ENCODE measurements at places on chromosomes 3 and 15.

DNA sequence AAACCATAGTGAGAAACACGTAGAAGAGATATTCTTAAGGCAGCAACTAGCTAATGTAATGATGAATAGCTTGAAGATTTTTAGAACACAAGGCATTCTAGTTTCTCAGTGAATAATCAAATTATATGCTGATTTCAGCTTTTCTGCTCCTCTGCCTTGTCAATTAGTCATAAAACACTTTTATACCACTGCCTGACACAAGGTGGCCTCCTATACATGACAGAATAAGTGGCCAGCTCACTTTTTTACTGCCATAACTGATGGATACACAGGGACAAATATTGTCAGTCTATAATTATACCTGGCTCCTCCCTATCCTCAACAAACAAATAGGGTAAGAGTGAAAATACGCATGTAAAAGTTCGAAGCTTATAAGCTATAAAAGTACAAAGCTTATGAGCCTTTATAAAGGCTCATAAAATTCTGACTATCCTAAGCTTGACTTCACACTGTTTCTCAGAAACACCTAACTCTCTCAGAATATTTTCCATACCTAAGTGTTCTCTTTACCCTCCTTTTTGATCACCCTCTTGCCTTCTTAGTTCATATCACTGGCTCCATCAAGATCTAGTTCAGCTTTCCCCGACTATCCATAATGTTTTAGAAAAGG, 81.6 kb downstream of the HERC1 start:
- no peak for DNase-seq

DNA sequence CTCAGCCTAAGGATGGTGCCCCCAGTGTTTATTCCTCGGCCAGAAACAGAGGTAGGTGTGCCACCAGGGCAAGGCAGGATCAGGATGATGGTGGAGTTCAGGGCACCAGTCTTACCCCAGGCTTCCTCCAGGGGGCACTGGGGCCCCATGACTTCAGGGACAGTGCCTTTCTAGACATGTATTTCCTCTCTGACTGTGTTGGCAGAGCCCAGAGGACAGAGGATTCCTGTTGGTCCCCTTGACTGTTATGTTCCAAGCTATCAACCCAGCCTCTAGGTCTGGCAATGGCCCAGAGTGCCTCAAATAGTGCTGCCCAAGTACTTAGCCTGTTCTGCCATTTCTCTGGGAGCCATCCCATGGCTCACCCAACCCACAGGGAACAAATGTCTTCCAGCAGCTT, 2.8 kb downstream of the HEMK1 start:
- peak; percentile 16 for DNase-seq

DNA sequence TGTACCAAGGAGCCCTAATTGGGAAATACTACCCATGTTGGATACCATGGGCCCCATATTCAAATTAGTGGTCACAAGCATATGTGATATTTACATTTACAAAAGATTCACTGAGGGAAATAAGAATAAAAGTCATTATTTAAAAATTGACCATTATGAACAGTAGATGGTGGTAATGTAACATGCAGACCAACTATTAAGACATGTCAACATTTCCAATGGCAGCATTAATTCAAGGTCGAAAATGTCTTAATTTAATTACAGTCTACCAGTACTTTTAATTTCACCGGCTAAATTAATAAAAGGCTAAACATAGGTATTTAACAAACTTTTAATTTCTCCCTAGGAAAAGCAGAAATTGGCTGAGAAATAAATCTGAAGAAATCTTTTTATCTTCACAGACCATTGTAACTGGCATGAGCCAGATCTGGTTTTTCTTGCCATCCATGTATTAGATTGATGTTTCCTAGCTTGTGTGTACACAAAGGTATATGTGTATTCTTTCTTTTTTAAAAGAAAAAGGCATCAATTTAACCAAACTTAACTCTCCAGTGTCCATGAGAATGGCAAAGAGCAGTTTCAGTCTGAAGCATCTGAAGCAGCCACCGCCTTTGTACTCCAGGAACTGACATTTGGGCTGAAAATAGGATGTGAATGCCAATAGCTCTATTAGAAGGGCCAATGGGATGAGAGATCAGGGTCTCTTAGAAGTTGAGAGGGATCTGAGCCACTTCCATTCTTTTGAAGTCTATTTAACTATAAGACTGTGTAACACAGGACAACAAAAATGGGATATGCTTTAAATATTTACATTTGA, 26.6 kb downstream of the NEK11 start:
- no peak for DNase-seq

GRCh38 chr3:183714622-183715021, 17.0 kb downstream of the YEATS2 start:
- no peak for DNase-seq

DNA sequence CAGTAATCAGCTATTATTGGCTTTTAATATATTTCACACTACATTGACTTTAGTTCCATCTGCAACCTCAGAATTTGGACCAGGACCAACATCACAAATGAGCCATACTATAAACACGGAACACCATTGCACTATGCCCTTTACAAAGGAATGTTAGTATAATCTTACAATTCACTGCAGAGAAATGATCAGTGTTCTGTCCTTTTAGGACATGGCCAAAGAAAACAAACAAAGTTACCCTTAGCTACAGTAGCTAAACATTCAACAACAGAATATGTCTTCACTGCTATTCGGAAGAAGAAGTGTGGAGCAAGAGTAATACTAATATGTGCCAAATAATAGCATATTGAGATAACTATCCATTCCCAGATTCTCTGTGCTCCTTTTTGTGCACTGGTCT, 90.4 kb downstream of the NAALADL2 start:
- DNase-seq = no peak

GRCh38 chr3:24678021-24678420, 183.4 kb upstream of the THRB start:
- no peak for DNase-seq

DNA sequence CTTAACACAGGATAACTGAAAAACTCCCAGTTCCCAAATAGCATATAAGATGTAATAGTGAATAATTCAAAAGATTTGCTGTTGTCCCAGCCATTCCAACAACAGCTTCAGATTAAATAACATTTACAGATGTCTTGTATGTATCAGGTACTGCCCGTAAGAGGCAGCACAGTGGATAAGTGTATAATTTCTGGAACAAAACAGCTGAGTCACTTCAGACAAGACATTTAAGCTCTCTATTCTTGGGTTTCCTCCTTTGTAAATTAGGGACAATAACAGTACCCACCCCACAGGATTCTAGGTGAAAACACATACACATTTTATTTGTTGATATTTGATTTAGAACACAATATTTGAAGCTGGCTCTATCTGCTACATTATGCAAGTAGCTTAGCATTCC, 2.6 kb upstream of the WWTR1 start:
- no peak for DNase-seq

DNA sequence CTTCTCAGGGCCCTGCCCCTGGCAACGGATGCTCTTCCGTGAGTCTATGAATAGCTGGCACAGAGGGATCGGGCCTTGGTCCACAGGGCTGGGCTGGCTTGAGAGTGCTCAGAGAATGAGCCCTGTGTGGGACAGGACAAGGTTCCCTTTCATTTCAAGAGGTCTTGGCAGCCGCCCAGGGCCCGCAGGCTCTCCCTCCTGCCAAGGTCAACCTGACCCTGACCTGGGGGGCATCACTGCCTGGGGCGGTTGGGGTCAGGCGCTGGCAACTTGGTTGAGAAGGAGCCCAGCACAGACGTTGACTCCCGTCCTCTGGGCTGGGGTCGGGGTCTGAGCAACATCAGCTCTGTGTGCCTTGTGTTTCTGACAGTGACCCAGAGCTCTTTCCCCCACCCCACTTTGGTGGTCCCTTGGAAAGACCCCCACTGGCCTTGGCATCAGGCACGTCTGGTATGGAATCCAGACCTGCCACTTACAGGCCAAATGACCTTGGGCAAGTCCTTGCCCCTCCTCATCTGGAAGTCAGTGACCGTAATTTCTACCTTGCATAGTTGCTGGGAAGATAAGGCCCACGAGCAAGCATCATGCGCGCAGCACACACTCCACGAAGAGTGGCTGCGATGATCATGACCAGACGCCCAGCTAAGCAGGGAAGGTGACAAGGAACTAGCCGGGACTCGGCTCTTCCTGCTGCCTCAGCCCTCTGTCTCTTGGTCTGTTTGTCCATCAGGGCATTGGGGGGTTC, 36.4 kb downstream of the EPHB3 start:
- DNase-seq = no peak

DNA sequence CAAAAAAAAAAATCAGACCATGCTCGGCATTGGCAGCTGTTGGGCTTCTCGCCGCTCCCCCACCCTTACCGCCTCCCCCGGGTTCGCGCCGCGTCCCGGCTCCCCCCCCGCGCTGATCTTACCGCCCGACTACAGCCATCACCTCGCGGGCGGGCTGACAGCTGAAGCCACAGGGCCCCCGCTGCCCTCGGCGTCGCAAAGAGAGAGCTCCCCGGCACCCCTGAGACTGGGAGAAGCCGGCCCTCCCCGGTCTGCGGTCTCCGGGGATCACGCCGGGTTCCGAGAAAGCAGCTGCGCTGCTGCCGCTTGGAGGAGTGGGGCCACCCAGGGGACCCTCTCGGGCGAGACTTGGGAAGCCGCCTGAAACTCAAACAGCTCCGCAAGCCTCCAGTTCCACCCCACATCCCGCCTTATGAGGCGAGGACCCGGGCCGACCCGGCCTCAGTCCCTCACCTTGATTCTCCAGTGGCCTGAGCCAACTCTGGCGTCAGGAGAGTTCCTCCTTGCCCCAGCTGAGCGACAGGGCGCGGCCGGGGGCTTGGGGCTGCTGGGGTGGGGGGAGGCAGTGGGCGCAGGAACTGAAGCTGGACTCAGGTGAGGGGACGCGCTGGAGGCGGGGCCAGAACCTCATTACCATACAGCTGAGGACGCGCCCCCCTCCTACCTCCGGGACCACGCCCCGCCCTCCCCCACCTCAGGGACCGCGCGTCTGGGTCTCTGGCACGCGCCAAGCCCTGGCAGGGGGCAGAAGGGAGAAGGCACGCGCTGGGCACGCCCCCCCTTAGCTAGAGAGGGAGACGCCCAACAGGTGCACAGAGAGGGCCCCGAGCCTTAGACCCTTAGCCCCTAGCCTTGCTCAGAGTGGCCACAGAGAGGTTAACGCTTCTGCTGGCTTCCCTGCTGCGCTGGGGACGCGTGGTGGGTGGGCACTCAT, 1.0 kb upstream of the DLL4 start:
- DNase-seq = peak; percentile 60

DNA sequence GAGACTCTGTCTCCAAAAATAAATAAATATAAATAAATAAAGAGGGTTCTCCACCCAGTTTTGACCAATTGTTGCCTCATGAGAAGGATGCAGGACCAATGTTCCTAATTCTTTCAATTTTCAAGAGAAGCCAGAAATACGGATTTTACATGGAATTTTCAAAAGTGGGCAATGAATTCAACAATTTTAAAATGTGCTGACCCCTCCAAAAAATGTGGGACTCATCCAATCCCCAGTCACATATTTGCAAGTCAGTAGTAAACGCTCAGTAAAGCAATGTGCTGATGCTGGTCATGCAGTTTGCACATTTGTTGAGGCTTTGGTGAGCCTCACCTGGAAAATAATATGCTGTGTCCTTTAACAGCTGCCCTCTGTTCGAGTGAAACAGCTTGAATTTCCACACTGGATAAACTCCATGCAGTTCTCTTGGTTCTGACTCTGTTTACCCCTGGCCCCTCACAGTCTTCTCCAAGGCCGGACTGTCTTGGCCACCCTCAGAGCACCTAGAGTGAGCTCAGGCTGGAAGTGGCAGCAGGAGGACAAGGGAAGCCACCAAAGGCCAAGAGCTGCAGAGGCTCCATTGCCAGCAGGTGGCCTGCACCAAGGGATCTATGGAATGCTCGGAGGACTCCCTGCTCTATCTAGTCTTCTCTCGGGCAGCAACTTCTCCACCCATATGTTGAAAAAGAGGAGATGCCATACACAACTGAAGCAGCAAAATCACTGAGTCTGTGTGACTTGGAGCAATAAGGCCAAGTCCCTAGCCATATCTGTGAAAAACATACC, 246.8 kb downstream of the UACA start:
- DNase-seq = no peak

GRCh38 chr15:88002706-88003105, 253.8 kb downstream of the NTRK3 start:
- DNase-seq = no peak

- peak; percentile 6 for DNase-seq
Measured at GRCh38 chr3:194379651-194380050, 10.1 kb upstream of the LRRC15 start.

DNA sequence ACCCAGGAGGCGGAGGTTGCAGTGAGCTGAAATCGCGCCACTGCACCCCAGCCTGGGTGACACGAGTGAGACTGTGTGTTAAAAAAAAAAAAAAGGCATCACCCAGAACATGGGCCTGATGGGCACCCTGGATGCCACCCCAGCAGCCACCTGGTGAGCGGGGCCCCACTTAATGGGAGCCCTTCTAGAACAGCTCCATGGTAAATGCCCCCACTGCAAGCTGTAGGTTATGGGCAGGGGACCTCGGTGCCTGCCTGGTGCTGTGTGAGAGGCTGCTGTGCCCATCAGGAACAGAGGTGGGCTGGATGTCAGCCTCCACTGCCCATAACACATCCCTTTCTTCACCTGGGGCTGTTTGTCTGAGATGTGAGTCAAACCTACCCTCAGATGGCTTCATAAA, 156.2 kb upstream of the MEF2A start:
- DNase-seq = no peak

DNA sequence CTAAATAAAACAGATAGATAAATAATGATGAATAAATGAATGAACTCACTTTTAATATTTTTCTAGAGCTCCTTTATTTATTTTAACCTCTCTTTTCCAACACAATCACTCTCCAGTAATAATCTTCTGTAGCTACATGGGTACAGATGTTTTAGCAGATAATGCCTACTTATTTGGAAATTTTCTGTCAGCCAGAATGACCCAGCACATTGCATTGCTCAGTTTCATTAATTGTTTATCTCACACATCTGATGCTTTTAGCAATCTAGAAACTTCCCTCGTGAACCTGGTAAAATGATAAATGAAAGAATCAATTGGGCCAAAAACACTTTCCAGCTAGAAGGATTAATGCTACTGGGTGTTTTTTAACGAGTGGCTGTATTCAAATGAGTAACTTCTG, 14.9 kb upstream of the MYH15 start:
- no peak for DNase-seq

DNA sequence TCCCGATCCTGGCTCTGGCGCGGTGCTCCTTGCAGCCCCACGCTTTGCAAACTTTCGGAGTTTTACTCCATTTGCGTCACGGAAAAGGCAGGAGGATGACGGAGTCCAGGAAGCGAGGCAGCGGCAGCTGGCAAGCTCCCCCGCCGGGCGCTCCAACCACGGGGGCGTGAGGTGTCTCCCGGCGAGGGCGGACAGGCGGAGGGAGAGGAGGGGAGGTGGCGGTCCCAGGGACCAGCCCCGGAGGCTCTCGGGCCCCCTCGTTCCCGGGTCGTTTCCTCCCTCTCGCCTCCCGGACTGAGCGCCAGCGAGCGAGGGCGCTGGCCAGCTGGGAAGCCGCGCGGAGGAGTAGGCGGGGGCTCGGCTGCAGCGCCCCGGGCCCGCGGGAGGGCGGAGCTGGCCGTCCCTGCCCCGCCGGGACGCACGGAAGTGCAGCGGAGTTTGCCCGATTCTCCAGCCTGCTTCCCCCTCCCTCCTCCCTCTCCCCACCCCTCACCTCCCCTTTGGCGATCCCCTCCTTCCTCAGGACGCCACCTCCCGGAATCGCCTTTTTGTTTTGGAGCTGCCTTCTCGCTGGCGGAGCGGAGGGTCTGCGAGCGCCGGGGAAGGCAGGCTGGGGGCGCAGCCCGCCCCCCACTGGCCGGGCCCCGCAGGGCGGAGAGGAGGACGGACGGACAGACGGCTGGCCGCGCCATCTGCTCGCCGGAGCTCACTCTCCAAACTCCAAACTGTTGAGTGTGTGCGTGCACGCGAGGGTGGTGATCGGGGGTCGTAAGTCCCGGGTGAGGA, at the start of gene SNX33:
Gene SNX33 (plus strand): TSS at position 543 of the 786 bp plus-strand sequence. CDS start 1,191 bp downstream, outside the sequence.
- DNase-seq = no peak

GRCh38 chr3:63228677-63229076, 49.4 kb upstream of the SYNPR start:
- DNase-seq = peak; percentile 55
